Stimulated activated CD4-positive, alpha-beta T cell treated with anti-CD3 and anti-CD28 coated beads, Interleukin-12 subunit alpha, Interleukin-12 subunit beta, amount 100 ng/mL, for 4 hours (primary cell): ENCODE measurements at places on chromosomes 3 and 15.

- no peak for DNase-seq
Observed at GRCh38 chr3:183328823-183329222, 75.8 kb downstream of the B3GNT5 start.

DNA sequence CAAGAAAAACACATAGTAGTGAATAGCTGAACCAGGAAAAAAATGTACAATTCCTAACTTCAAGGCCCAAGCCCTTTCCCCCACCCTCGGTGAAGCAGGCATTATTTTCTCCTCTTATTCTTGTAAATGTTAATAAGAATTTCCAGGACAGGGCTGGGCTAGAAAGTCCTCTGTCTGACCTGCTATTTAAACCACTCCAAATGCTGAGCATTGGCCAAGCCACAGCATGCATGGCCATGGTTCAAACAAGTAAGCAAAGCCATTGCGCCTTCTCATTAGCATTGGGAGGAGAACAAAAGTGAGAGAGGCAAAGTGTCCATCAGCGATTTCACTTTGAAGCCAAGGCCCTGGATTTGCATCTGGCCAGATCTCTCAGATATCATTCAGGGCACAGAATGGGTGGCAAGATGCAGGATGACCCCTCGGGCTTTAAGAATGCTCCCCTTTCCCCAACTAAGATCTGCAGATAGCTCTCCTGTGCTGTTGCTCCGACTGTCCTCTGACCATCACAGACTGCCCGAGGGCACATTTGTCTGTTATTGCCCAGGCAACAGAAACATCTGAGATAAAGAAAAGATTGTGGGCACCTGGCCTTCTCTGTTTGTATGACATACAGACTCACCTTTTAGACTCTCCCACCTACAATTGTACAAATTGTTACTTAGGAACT lies 46.3 kb downstream of the CEMIP start:
- no peak for DNase-seq

- no peak for DNase-seq
Observed at GRCh38 chr3:157172746-157173145, 12.8 kb upstream of the CCNL1 start.

GRCh38 chr3:146777941-146778340 lies 172.8 kb upstream of the PLSCR5 start:
- DNase-seq, result no peak

DNA sequence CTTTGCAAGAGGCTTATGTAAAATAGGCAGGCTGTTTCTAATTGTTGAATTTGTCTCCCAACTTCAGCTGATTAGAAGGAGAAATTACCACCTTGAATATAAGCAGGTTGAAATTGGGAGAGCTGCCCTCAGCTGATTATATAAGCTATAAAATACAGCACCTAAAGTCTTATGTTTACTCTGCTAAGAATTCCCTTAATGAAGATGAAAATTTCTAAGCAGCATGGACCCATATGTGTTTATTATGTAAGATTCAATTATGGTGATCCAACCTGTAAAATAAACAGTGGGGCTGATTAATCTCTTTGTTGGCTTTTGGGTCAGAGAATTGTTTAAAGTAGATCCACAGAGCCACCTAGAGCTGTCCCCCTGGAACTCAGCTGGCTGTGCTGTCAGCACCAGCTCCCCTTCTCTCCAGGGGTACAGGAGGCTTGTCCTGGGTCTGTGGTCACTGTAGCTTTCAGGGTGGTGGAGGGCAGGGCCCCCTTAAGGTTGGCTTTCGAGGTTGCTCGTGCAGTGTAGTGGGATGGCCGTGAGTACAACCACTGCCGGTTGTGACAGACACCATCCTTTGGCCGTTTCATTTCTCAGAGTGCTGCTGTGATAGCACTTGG lies 9.5 kb downstream of the SLCO3A1 start:
- no peak for DNase-seq

DNA sequence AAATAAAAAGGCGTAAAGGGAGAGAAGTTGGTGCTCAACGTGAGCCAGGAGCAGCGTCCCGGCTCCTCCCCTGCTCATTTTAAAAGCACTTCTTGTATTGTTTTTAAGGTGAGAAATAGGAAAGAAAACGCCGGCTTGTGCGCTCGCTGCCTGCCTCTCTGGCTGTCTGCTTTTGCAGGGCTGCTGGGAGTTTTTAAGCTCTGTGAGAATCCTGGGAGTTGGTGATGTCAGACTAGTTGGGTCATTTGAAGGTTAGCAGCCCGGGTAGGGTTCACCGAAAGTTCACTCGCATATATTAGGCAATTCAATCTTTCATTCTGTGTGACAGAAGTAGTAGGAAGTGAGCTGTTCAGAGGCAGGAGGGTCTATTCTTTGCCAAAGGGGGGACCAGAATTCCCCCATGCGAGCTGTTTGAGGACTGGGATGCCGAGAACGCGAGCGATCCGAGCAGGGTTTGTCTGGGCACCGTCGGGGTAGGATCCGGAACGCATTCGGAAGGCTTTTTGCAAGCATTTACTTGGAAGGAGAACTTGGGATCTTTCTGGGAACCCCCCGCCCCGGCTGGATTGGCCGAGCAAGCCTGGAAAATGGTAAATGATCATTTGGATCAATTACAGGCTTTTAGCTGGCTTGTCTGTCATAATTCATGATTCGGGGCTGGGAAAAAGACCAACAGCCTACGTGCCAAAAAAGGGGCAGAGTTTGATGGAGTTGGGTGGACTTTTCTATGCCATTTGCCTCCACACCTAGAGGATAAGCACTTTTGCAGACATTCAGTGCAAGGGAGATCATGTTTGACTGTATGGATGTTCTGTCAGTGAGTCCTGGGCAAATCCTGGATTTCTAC lies at the start of gene RARB:
Gene RARB, plus strand, starts transcription at position 322 of the 847 bp plus-strand sequence. Its CDS starts 469 bp downstream, at position 791.
- DNase-seq, result no peak
